CD4-positive, alpha-beta memory T cell (primary cell): ENCODE measurements at places on chromosomes 5 and 9.
A peak's percentile ranks its signal among the peaks of the same experiment; 100 is the strongest.

DNA sequence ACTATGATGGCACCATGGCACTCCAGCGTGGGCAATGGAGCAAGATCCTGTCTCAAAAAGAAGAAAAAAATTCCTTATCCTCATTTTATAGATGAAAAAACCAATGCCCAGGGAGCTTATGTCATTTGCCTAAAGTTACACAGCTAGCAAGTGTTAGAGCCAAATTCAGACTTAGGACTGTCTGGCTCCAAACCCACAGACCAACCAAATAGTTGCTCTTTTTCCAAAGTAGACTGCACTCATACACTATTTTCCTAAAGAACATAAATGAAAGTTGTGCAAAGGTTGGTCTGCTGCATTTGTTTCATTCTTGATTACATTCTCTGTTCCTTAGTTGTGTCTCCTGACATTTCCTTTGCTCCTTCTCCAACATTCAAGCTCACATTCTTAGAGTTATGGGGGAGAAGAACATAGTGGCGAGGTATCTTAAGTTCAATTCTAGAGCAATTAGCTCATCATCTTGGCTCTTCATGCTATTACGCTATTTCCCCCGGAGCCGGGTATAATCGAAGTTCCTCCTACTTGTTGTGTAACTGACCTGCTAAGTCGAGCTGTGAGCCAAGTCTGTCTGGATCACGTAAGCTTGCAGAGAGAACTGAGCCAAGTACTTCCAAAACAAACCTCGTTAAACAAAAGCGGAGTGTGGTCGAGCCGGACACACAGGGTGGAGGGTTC lies 138.3 kb downstream of the RFK start:
- DNase-seq, result no peak

- DNase-seq, result no peak
These were observed 61.5 kb downstream of the TMEM167A start for GRCh38 chr5:83015676-83016075.

DNA sequence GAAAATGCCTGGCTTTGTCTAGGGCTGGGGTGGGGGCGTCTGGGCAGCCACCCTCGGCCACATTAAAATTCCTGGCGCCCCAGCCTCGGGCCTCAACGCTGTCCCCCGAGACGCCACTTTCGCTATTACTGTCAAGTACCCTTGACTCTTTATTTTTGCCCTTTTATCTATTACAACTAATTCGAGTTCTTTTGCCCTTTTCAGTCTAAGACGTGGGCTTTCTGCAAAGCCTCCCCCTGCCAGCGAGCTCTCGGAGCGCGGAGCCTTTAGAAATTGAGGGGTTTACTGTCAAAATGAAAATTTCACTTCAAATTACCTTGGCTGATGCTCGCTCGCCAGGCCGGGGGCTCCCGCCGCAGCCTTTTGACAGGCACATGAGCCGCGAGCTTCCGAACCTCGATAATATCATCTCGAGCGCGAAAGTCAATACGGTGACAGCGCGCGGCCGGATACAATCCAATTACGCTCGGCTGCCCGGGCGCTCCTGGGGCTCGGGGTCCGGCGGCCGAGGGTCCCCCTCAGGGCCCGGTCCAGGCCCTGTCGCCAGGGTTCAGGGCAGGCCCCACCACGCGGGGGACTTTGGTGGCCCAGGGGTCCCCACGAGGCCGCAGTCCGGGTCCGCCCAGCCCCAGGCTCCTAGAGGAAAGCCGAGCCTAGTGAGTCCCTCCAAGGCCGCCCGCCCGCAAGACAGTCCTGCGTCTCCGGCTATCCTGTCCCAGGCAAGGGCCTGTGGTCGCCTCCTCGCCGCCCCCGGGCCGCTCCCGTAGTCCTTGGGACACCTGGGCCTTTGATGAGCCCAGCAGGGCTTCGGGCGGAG lies 6.7 kb downstream of the IRX4 start:
- no peak for DNase-seq

GRCh38 chr5:68849103-68849502 lies 244.7 kb upstream of the SLC30A5 start:
- DNase-seq, result no peak

GRCh38 chr5:150137168-150137957 lies 18.3 kb downstream of the PDGFRB start:
- no peak for DNase-seq

- DNase-seq, result no peak
These were observed 904 bp downstream of the RPL12 start for GRCh38 chr9:127450243-127450760.

GRCh38 chr5:79025054-79025472 lies 40.0 kb upstream of the ARSB start:
- peak; percentile 27 for DNase-seq
